ENCODE measurements at places on chromosomes 4 and X.

GRCh38 chrX:136106920-136107528 lies 40.3 kb upstream of the FHL1 start:
- no peak for DNase-seq

- no peak for DNase-seq
Measured at GRCh38 chr4:47784222-47784621, 53.6 kb downstream of the CORIN start.

DNA sequence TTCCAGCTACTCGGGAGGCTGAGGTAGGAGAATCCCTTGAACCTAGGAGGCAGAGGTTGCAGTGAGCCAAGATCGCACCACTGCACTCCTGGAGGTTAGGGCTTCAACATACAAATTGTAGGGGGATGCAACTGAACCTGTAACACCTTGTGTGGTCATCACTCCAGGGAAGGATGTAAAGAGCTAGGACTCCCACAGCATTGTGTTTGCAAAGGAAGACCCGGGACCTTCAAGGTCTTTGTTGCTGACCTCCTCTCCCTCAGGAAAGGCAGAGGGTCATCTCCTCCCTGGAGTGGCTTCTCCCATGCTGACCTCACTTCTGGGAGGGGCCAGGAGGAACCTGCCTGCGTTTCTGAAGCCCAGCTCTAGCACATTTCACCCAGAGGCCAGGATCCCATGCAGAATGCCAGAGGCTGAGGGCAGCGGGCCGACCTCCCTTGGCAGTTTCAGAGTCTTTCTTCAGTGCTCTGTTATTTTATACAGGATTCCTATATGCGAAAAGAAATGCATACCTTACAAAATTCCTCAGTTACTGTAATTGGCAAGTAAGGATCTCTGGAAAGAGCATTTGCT lies 80.2 kb downstream of the HTRA3 start:
- DNase-seq, result no peak

DNA sequence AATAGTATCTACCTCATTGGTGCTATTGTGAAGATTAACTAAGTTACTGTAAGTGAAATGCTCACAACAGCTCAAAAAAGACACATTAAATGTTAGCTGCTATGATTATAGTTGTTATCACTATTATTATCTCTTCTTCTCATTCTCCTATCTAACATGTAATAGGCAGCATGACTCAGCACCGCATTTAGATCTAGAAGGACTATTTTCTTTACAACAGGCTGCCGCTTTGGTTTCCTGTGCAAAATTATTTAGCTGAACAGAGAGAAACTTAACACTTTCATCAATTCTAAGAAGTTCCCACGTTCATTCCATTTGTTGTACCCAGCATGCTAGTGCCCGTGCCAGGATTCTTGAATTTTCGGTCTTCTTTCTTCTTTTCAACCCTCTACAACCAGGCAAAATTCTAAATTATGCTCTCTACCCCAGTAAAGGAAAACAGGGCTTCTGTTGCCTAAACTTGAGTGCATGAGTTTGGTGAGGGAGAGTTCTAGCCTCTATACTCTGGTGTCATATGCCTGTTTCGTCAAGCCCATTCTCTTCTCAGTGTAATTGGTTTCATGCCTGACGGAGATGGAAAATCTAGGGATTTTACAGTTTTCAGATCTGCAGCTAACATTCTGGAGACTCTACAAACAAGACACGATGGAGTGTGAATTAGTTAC lies 378.9 kb downstream of the PPP1R2C start:
- DNase-seq, result peak; percentile 15

- no peak for DNase-seq
Measured at GRCh38 chr4:74603186-74603585, 158.2 kb downstream of the AREG start.

- no peak for DNase-seq
Measured at GRCh38 chr4:83996254-83996653, 460.3 kb downstream of the GPAT3 start.

DNA sequence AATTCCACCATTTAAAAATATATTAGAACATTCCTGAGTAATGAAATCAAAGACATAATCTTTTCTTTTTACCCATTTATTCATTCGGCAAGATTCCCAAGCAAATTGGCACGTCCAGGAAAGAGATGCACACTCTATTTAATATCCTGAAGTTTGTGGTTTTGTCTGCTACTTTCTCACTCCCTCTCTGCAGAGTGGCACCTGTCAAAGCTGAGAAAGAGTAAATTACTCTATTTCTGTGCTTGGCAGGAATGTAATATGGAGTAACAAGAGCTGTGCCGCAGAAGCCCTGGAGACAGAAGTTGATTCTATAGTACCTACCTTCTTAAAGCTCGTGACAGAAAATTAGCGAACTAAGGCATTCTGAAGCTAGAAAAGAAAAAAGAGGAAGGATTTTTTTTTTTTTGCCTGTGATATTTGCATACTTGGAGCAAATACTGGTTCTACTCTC lies 5.5 kb downstream of the GSTCD start:
- no peak for DNase-seq

DNA sequence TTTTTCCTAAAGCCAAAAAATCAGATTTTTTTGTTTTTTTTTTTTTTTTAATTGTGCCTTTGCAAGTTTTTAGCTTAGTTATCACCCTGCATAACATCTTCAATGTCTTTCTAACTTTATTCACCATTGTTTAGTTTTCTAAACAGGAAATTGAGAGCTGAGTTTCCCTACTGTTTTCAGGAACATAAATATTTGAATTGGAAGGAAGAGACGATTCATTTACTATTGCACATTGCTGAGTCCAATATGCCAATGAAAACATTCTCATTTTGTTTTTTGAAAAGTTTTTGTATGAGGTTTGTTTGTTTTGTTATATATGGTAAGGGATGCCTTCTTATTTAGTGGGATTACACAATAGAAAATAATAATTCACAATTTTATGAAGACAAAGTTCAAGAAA lies 148.4 kb downstream of the ANKRD50 start:
- DNase-seq, result no peak

- no peak for DNase-seq
Measured at GRCh38 chr4:7777017-7777710, 162.5 kb downstream of the AFAP1 start.

- DNase-seq, result no peak
Measured at GRCh38 chr4:22551550-22551949, 35.7 kb upstream of the ADGRA3 start.

- no peak for DNase-seq
Measured at GRCh38 chr4:24801136-24801855, 5.9 kb downstream of the SOD3 start.

- DNase-seq, result no peak
Measured at GRCh38 chr4:43379016-43379415, 486.5 kb downstream of the GRXCR1 start.

DNA sequence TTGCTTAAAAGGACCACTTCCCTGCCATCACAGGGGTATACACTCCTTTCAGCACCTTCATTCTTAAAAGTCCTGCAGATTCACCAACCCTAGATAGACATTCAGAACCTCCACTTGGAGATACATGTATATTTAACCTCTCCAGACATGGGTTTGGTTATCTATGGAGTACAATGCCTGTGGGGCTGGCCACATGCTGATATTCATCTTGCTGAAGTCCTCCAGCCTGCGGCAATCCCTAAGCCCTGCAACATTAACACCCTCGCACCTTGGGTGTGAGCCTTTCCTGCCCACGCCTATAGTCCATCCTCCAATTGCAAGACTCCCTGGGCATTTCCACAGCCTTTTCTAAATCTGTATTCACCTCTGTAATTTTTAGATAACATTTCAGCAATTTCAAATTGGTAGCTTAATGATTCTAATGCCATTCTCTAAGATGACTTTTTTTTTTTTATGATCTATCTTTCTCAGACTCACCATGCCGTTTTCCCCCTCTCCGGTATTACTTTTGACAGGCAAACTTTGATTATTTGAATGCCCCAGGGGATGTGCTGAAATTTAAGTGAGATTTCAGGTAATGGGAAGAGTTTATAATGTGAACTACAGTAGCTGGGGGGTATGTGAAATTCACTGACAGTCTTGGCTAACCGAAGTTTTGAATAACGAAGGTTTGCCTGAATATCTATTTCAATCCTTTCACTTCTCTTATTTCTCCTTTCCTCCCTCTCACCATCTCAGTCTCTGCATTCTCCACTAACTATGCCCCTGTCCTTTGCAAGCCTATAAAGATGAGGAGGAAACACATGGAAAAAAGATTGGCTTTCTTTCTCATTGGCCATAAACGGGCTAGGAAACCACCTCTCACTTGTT lies 24.1 kb downstream of the CCDC149 start:
- no peak for DNase-seq

- no peak for DNase-seq
Measured at GRCh38 chr4:111510535-111510934, 634.7 kb upstream of the FAM241A start.

DNA sequence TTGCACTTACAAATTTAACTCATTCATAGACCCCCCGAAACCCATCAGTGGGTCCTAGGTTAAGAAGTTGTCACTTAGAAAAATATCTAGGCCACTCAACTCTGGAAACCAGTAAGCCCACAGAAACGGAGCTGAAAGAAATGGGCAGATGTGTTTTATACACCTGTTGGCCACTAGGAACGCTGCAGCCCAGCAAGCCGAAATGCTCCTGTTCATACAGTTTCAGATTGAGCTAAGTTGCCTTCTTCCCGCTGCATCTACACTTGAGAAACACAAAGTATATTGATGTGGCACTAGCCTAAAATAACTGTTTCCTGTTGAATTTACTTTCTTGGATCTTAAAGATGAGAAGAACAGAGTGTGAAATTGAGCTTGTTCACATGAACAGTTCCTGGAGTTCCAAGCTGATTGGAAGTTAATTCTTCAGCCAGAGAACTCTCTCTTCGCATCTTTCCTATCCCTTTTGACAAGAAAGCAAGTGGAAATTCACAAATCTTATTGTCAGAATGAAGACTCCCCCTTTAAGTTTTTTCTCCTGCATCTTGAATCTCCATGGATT lies 174.1 kb downstream of the RBMX2 start:
- peak; percentile 18 for DNase-seq

- peak; percentile 52 for DNase-seq
Measured at GRCh38 chrX:1336331-1336943, at the start of gene IL3RA. IL3RA (plus strand) TSS chrX:1336785; CDS start chrX:1341766, 4,981 bp downstream.

GRCh38 chr4:47913861-47914219 lies 543 bp downstream of the NFXL1 start:
- peak; percentile 31 for DNase-seq

DNA sequence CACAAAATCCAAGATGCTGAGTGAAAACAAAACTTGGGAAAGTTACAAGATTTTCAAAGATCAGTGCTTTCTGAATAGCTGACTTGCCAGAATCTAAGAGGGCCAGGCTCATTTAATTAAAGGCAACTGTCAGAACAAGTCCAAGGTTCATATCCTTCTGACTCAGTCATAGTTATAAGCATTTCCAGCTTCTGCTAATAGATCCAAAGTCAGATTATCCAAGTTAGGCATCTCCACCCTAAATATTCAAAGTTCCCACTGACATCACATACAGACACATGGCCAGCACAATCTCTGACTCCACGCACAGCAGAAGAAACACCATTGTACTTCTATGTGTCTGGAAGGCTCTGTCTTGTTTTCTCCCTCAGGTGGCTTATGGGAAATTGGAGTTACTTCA lies 41.8 kb downstream of the GASK1B start:
- DNase-seq, result no peak

Measured in activated CD4-positive, alpha-beta memory T cell treated with anti-CD3 and anti-CD28 coated beads, Interleukin-2, amount 10 ng/mL, durations not matched to agents 7 days and 5 days (primary cell).